ENCODE measurements at places on chromosomes 6 and 20.

GRCh38 chr6:161137839-161138542 is 135.9 kb downstream of the AGPAT4 start:
- no peak for DNase-seq

- no peak for DNase-seq
These were observed 10.5 kb upstream of the BEND3 start for GRCh38 chr6:107125771-107126170.

DNA sequence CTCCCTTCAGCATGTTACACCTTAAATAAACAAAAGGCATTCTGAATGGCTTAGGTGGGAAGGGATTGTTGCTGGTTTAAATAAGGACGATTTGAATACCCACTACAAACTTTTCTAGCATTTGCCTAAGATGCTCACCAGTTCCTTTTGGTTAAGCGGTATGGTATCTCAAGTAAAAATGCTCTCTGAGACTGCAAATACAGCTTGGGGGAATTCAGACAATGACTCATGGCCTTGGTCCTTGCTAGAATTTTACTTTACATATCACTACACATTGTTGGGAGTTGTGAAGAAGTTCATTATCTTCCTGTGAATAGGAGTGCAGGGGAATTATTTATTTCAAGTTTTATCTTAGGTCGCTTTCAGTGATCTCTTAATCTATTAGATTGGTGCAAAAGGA is 670.7 kb downstream of the UTRN start:
- DNase-seq, result no peak

GRCh38 chr20:32858701-32859372 is at the start of gene EFCAB8:
TSS of gene EFCAB8 (plus strand) at chr20:32858923. CDS start at chr20:32863793, 4,870 bp downstream.
- DNase-seq, result no peak

GRCh38 chr20:51828762-51829161 is 26.4 kb upstream of the SALL4 start:
- no peak for DNase-seq

DNA sequence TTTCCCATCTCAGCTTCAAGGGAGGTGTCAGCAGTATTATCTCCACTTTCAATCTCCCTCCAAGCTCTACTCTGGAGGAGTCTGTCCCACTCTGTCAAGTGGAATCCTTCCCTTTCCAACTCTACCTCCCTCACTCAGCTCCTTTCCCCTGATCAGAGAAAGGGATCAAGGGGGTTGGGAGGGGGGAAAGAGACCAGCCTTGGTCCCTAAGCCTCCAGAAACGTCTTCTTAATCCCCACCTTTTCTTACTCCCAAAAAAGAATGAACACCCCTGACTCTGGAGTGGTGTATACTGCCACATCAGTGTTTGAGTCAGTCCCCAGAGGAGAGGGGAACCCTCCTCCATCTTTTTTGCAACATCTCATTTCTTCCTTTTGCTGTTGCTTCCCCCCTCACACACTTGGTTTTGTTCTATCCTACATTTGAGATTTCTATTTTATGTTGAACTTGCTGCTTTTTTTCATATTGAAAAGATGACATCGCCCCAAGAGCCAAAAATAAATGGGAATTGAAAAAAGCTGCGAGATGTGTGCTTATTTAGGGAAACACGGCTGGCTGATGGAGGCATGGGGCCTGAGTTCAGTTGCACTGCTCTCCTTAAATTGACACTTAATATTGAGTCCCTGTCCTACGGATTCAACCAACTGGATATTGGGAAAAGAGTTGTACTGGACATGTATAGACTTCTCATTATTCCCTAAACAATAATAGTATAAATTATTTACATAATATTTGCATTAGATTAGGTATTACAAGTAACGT is 4.9 kb downstream of the TUBB start:
- no peak for DNase-seq

- no peak for DNase-seq
These were observed 98.6 kb upstream of the MRPS10 start for GRCh38 chr6:42315991-42316970.

DNA sequence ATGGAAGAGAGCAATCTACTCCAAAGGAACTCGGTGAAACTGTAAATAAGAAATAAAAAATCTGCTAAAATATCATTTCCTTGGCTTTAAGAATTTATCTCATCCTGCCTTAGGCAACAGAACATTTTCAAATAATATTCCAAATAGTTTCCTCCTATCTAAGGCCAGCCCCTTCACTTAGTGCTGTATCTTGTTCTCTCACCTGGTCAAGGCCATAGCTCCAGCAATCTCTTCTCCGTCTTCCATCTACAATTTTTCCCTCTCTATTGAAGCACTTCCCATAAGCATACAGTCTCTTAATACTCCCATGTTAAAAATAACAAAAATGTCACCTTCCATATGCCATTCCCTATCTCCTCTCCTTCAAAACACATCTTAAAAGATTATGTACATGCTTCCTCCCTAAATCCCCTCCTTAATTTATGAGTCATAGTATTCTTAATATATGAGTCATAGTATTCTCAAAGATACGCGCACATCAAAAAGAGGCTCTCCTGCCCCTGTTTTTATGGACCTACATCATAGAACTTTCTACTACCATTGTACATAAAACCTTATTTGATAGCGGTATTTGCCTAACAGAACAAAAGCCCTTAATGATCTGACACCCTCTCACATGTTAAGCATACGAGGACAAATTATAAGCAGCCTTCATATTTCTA is 146.9 kb downstream of the PDE10A start:
- DNase-seq, result no peak

- DNase-seq, result no peak
These were observed 30.1 kb downstream of the PRDM1 start for GRCh38 chr6:106116125-106116832.

- no peak for DNase-seq
These were observed 7.5 kb upstream of the BFSP1 start for GRCh38 chr20:17538517-17539170.

DNA sequence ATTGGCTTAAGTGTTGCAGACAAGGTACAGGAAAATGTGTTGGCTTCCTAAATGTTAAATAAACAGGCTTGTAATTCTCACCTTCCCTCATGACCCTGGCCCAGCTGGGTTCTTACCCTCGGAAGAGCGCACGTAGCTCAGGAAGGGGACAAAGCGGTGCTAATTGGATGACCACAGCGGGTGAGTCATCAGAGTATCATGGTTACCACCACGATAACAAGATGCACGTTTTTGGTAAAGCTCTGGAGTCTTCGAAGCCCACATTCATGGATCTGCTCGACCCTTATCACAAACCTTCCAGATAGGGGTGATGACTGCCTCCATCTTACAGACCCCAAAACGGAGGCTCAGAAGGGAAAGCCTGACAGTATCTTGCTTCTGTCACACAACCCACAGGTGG is 32.8 kb downstream of the APCDD1L start:
- no peak for DNase-seq
